ENCODE measurements at places on chromosomes 13 and 19.

GRCh38 chr13:71217827-71218226 lies 649.2 kb downstream of the DACH1 start:
- no peak for DNase-seq

DNA sequence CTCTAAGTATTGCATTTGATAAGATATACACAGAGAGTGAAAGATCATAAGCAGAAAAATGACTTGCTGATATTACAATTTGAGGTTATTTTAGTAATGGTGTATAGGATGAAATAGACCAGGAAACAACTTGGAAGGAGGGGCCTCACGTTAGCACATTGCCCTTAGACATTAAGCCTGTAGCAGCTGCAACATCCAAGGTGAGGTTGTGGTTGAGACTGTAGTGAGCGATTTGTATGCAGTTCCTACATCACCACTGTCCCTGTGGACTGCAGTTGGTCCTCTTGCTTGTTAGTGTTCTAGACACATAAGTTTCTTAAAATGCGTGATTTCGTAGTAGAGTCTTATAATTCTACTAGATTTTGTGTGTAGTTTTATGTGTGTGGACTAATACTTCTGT lies 311.3 kb downstream of the ATP8A2 start:
- no peak for DNase-seq

DNA sequence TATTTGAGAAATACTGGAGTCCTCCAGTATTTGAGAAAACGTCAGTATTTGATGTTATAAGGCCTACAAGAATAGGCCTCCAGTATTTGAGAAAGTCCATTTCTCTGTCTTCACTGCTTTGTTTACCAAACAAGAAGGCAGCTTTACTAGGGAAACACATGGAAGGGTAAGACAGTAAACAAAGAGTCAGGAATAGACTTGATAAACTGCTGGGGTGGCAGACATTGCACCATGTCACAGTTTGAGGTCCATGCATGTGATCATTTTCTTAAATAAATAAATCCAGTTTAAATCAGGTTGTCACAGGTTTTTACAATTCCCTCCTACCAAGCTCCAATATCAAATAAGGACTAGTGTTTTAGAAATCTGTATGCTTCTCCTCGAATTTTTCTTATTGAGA lies 1431.0 kb upstream of the SPRY2 start:
- no peak for DNase-seq

- DNase-seq: no peak
Measured at GRCh38 chr13:20704459-20705069, 1.1 kb downstream of the IL17D start.

GRCh38 chr13:49021953-49022352 lies 46.2 kb downstream of the FNDC3A start:
- no peak for DNase-seq

GRCh38 chr19:6720369-6721137 lies at the start of gene C3:
Gene C3 (minus strand): TSS chr19:6720650. CDS start chr19:6720589, 61 bp downstream.
- no peak for DNase-seq

- no peak for DNase-seq
Measured at GRCh38 chr19:29683009-29683408, 17.7 kb downstream of the PLEKHF1 start.

- DNase-seq: no peak
Measured at GRCh38 chr13:79392882-79393563, 13.0 kb downstream of the RBM26 start.

All from stimulated activated CD8-positive, alpha-beta memory T cell treated with anti-CD3 and anti-CD28 coated beads, Interleukin-15, amount 100 ng/mL, for 1 hour (primary cell).